ENCODE measurements at places on chromosomes 5 and 9.

GRCh38 chr5:143215690-143216089, 187.8 kb downstream of the NR3C1 start:
- DNase-seq, result no peak

DNA sequence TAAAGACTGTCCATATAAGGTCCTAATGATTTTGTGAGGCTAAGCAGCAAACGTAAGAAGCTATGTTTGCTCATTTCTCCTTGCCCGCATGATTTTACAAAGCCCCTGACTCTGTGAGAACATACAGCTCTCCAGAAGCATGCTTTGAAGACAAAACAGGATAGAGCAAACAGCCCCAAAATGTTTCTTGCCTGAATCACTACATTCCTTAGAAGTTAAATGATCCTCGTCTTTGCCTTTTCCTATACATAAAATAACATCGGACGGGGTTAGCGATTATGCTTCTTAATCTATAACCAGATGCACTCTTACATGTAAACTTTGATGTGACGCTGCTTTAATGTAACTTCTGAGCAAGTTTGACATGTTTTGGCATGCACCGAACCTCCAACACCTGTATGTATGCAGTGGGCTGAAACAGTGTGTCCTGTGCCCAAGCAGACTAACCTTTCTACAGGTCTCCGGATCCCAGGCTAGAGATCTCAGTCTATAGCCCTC, 353.7 kb downstream of the CETN3 start:
- no peak for DNase-seq

- DNase-seq, result no peak
Measured at GRCh38 chr5:178560911-178561310, 29.3 kb downstream of the COL23A1 start.

DNA sequence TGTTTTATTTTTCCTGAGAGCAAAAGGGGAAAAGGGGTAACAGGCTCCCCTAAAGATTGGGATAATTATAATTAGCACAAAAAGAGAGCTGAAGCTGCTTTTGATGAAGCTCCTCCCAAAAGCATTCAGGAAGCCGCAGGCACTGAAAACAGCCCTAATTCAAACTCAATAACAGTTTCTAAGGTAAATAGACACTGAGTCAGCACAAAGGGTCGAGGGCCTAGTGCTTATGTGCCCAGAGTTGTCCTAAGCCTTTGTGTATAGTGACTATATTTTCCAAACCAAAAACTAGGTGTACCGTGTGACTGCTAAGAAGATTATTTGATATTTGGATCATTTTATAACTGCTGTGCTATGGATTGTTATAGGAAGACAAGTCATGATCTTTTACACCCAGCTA, 67.7 kb downstream of the HMHB1 start:
- no peak for DNase-seq

DNA sequence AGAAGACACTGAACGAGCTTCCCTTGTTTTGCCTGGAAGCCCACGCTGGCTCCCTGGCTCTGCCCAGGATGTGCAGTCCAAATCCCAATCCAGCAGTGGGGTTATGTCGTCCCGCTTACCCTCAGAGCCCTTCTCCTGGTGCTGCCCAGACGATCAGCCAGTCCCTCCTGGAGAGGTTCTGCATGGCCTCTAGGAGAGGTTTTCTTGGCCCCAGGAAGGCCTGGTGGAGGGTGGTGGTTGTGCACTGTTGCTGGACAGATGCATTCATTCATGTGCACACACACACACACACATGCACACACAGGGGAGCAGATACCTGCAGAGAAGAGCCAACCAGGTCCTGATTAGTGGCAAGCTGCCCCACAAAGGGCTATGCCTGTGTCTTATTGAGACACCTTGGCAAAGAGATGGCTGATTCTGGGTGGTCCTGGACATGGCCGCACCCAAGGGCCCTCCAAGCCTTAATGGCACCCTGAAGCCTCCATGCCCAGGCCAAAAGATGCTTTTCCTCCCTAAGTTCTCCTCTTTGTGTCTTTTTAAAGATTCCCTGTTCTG, 10.5 kb upstream of the OLFM1 start:
- no peak for DNase-seq
